MG63 (cell line): ENCODE measurements at places on chromosomes 3 and 15. TPM values are rescaled to one million over a fixed set of nuclear protein-coding genes. Genes with fewer than 3 reads are reported as not detected.

DNA sequence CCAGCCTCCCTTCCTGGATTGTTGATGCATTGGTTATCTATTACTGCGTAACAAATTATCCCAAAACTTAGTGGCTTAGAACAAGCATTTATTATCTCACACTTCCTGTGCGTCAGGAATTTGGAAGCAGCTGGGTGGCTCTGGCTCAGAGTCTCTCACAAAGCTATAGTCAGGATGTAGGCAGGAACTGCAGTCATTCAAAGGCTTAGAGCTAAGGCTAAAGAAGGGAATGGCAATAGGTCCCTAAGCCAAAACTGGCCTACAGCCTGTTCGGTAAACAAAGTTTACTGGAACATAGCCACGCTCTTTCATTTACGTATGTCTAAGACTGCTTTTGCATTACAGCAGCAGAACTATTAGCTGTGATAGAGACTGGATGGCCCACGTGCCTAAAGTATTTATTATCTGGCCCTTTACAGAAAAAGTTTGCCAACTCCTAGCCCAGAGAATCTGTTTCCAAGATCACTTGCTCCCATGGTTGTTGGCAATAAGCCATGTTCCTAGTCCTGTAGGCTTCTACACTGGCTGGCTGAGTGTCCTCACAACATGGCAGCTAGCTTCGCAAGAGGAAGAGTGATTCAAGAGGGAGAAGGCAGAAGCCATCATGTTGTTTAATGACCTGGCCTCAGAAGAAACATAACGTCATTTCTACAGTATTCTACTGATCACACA, 132.4 kb downstream of the SNRK start:
- peak; percentile 36 for DNase-seq

DNA sequence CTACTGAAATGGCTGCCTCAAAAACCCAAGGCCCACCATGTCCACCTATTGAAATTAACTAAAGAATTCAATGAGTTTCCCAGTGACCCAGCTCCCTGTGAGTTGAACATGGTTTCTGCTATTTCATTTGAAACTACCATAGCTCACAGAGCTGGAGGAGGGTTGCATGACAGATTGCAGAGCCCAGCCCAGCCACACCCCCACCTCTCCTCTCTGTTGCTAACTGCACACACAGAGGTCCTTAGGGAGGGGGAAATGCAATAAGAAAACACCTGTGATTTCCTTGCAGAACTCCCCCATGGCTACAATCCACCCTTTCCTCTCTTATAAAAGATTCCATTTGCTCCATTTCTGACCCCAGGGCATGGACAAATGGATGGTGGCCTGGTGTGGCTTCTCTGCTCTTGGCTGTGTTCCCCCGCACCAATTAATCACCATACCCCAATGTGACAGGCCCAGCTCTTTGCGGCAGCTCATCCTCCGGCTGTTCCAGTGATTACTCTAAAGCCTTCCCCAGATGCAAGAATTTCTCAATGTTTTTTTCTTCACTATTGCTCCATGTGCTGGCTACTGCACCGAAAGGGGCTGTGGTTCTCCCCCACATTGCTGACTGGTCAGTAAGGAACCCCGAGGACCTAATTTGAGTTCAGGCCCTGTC, 208.4 kb upstream of the KBTBD8 start:
- DNase-seq: no peak

DNA sequence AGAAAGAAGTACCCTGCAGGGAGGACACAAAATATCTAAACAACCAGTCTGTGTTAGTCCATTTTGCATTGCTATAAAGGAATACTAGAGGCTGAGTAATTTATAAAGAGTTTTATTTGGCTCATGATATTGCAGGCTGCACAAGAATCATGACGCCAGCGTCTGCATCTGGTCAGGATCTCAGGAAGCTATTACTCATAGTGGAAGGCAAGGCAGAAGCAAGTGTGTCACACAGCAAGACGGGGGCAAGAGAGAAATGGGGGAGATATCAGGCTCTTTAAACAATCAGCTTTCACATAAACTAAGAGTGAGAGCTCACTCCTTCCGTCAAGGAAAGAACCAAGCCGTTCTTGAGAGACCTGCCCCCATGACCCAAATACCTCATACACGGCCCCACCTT, 614.8 kb downstream of the ZIC1 start:
- DNase-seq: peak; percentile 74

DNA sequence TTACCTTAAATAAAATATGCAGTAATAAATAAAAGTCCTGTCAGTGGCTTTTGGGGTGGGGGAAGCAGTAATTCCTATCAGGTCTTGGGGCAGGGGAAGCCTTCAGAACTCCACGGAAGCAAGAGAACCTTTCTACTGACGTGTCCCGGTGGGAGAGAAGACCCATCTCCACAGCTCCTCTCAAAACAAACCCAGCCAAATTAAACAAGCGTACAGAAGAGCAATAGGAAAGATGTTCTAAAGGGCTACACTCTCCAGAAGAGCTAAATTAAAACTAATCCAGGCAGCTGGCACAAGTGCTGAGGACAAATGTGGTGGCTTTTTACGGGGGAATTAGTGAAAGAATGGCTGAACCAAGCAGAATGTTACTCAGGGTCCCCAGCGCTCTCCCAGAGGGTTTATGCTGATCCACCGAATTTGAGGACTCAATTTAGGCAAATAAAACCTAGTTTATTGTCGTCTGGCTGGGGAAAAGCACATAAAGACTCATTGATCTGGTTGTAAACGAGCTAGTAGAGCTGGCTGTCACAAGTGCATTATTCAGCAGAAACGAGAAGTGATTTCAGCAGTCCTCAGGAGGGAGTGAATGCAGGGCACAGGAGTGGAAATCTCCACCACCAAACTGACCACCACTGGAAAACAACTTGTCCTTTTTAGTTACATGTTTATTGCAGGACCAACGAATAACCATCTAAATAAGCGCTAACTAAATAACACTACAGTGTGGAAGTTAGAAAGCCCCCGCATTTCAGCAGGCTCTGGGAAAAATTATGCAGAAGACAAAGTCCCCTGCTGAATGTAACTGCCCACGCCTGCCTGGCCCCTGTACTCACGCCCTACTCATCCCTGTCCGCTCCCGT, 13.5 kb downstream of the BFSP2 start:
- DNase-seq: peak; percentile 17

- DNase-seq: no peak
These were observed 123.3 kb upstream of the CTNNB1 start for GRCh38 chr3:41075975-41076374.

THSD4 gene
- total RNA-seq: 10.2 and 14.4 TPM in 2 replicates
